Karpas-422 (cell line): ENCODE measurements at places on chromosomes 11 and 22. TPM values are rescaled to one million over a fixed set of nuclear protein-coding genes. Genes with fewer than 3 reads are reported as not detected.

DNA sequence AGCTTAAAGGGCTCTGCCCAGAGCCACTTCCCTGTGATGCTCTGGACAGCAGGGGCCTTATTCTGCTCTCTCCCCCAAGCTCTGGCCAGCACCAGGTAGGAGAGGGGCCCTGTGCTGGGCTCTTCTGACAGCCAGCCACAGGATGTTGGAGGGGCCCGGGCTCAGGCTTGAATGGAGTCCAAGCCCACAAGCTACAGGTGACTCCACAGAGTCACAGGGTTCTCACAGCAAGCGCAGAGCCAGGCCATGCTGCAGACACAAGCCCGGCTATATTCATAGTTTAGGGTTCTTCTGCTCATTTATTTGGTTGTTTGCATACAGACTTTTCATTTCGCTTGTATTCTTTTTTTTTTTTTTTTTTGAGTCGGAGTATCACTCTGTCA is 1392.8 kb downstream of the BRD1 start:
- no peak for DNase-seq
- no peak overlapping the region for H3K27ac ChIP-seq
- H3K27me3 ChIP-seq = no peaks in the 10 kb centered on the region
- H3K36me3 ChIP-seq = no peaks in the 10 kb centered on the region

Gene FGF4
- not detected in 2 replicates for total RNA-seq

Gene C1QTNF6
- total RNA-seq = 1.7 and 2.7 TPM in 2 replicates

Gene OR51B5
- 0.60 TPM in 1 of 2 replicates, not detected in the other for total RNA-seq

GRCh38 chr11:1772270-1773130 is 8.8 kb upstream of the CTSD start:
- H3K36me3 ChIP-seq = no peaks in the 10 kb centered on the region
- no peaks in the 10 kb centered on the region for H3K27me3 ChIP-seq
- no peak overlapping the region for H3K4me3 ChIP-seq
- H3K4me1 ChIP-seq = no peaks in the 10 kb centered on the region; the same call in 1 of the 2 replicates
- no peak for DNase-seq

Gene SEC14L2
- 8.4 and 11.6 TPM in 2 replicates for total RNA-seq

Gene WT1
- total RNA-seq = 0.52 and 0.69 TPM in 2 replicates
